ENCODE measurements at places on chromosomes 4 and X.

GRCh38 chr4:35772291-35772690 lies 472.0 kb downstream of the ARAP2 start:
- DNase-seq, result no peak

DNA sequence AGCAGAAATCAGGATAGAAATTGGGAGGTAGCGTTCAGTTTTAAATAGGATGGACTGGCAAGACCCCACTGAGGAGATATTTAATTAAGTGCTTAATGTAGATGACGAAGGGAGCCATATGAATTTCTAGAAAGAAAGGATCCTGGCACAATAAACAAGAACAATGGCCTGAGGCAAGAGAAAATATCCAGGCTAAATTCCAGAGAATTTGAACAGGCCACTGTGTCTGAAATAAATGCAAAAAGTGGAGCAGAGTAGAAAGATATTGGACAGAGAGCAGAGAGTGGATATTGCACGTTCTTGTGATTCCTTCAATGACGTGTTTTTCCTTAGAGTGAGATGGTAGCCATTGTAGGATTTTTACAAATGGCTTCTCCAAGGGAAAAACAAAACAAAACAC lies 1504.8 kb downstream of the C4orf33 start:
- no peak for DNase-seq

- DNase-seq, result no peak
Observed at GRCh38 chr4:44422912-44423311, 25.7 kb downstream of the KCTD8 start.

- DNase-seq, result no peak
Observed at GRCh38 chr4:188190461-188190860, 51.2 kb downstream of the TRIML1 start.

DNA sequence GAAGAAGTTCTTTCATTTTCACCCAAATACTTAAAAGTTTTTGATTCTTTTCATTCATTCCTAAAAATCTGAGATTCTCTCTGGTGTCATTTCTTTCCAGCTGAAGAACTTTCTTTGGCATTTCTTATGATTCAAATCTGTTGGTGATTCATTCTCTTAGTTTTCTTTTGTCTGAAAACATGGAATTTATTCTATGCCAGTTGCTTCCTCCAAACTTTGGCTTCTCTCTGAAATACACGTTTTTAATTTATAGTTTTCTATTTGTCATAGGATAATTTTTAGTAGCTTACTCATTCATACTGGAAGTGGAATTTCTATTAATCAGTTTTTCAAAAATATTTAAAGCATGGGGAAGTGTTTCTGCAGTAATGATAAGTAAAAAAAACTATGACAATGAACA lies 1012.0 kb downstream of the RPA4 start:
- DNase-seq, result no peak

- DNase-seq, result no peak
Observed at GRCh38 chr4:63901304-63901703, 507.9 kb downstream of the TECRL start.

DNA sequence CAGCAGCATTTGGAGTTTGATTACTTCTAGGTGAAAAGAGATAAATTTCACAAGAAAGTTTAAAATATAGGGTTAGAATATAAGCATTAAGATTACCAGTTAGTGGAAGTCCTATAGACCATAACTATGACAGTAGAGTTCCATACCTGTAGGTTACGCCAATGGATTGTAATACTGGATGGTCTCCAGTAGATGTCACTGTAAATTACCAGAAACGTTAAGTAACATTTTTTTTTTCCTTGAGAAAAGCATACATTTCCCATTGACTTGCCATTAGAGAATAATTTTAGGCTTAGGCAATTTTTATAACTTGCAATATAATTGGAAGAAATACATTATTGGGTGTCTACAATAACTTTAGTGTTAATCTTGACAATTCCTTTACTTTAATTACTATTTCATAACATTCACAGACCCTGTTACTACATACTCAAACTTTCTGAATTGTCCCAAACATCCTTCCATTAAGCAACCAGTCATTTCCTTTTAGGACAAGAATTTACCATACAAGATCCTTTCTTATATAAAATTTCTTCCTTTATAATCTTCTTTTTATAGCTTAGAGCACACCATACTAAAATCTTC lies 304.1 kb upstream of the TECRL start:
- peak; percentile 5 for DNase-seq

- no peak for DNase-seq
Observed at GRCh38 chrX:100731441-100732281, at the start of gene SYTL4. Gene SYTL4, minus strand, starts transcription at chrX:100732121. Its CDS starts 30,084 bp downstream, at chrX:100702037.

GRCh38 chrX:148540671-148541583 lies 40.5 kb downstream of the AFF2 start:
- DNase-seq, result no peak

GRCh38 chr4:55071951-55072350 lies 53.4 kb downstream of the KDR start:
- no peak for DNase-seq

DNA sequence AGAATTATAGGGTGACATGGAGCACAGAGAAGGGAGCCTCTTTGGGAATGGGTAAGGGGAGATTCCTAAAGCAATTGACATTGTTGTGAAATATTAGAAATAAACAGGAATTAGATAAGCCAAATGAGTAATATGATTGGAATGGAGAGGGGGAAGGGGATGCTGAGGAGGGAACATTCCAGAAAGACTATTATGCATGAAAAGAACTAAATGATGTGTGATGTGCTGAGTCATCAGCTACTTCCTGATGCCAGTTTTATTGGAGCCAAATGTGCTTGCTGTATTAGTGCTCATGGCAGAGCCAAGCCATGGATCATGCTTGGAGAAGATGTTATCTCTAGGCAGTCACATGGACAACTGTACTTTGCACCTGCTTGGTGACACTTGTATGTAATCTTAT lies 189.0 kb upstream of the HCCS start:
- peak; percentile 65 for DNase-seq

DNA sequence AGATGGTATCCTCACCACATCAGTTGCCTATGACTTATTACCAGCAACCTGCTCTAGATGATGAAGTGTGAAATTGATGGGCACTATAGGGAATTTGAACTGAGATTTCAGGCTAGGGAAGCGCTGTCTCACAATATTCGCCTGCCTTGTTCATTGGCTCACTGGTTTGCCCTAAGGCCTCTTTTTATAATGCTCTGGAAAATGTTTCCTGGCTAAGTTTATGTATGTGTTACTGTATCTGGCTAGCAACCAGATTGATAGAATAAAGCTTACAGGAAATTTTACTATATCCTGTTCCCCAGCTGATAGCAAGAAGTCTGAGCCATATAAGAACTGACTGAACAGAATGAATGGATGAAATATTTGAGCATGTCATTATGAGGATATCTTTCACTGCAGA lies 71.6 kb downstream of the GSTCD start:
- DNase-seq, result no peak

DNA sequence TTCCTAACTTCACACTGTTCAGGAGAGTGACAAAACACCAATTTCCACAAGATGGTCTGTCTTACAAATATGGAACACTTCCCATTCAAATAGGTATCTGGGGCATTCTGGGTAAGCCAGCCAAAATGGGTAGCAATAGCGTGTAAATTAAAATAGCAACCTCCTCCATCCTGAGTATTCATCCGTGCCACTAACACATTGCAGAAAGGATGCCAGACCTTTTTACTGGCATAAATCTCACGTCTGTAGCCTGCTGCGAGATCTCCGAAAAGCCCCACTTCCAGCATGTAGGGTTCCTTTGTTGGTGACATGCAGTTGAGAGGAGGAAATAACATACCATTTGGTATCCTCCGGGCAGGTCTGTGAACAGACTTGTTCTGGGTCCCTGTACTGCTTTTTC lies 52.7 kb upstream of the RAI2 start:
- no peak for DNase-seq

GRCh38 chrX:48688531-48689150 lies 5.0 kb downstream of the WAS start:
- no peak for DNase-seq

DNA sequence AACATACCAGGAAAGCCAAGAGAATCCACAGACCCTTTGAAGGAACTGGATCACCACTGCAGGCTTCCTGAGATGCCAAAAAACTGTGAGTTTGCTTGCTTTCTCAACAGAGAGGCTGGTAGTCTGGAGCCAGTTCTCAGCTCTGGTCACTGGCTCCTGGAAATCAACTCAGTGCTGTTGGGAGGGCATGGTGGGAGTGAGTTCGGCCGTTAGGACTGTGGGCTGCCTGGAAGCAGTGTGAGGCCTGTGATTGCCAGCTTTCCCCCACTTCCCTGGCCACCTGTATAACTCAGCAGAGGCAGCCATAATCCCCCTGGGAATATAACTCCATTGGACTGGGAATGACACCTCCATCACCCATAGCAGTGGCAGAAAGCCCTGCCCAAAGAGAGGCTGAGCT lies 122.0 kb upstream of the FSTL5 start:
- DNase-seq, result no peak

DNA sequence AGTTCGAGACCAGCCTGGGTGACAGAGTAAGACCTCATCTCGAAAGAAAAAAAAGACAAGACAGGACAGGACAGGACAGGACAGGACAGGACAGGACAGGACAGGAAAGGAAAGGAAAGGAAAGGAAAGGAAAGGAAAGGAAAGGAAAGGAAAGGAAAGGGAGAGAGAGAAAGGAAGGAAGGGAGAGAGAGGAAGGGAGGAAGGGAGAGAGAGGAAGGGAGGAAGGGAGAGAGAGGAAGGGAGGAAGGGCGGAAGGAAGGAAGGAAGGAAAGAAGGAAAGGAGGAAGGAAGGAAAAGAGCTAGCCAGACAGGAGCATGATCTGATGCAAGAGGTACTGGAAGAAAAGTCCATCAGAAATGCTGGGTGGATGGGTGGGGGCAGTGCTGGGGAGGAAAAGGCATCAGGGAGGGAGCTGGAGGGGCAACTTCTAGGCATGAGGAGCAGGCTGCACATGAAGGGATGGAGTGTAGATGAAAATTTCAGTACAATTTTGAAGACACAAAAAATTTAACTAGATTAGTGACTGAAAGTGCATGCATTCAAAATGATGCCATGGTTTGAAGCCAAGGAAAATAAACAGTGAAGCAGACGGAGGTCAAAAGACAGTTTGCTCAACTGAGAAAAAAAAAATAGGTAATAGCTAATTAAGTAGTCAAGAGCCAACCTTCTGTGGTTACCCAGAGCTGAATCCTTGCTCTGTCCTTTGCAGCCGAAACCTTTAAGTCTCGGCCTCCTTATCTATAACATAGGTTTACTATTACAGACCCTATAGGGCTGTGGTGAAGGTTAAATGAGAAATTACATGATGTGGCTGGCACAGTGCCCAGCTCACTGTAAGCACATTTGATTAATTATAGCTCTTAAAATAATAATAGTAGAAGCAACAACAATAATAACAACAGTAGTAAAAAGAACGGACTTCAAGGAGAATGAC lies 59.9 kb downstream of the ZNF827 start:
- no peak for DNase-seq

DNA sequence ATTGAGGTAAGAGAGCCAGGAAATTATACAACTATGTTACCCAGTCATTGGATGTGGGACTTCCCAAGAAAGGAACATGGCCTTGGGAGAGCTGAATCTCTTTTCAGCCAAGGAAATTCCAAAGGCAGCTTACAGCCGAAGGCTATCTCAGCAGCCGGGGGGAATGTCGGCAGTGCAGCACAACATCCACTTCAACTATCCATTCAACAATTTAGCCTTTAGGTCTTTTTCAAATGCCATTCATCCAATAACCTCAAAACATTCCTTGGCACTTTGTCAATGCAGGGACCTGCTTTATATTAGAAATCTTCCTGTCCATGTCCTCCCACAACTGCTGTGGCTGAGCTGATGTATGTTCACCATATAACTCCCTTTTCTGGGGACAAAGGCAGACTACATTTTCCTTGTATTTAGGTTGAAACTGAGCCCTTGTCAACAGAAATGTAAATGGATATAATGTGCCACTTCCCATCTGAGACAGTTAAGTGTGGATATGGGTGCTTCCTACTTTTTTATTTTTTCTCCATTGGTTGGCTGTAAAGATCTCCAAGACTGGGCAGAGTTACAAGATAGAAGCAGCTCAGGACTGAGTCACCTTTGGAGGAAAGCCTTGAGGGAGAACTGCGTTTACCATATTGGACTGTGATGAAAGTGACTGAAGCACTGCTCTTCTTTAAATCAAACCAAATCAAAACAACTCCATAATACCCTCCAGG lies 94.8 kb downstream of the GPRIN3 start:
- DNase-seq, result no peak

GRCh38 chrX:17497193-17497592 lies 122.2 kb downstream of the NHS start:
- DNase-seq, result no peak

DNA sequence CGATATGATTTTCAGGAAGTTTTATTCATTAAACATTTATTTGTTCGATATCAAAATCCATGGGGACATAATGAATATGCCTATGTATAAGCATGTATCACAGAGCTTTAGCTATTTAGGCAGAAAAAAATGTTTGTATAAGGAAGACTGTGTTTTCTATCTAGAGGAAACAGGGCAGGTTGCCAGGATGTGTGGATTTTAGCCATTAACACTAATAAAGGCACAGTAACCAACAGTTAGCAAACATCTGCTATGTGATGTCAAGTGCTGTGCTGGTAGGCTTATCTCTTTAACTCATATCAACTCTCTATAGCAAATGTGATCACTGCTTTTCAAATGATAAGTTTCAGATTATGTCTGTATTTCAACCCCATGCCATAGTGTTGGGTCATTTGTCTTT lies 708.9 kb upstream of the HS3ST1 start:
- DNase-seq, result no peak

DNA sequence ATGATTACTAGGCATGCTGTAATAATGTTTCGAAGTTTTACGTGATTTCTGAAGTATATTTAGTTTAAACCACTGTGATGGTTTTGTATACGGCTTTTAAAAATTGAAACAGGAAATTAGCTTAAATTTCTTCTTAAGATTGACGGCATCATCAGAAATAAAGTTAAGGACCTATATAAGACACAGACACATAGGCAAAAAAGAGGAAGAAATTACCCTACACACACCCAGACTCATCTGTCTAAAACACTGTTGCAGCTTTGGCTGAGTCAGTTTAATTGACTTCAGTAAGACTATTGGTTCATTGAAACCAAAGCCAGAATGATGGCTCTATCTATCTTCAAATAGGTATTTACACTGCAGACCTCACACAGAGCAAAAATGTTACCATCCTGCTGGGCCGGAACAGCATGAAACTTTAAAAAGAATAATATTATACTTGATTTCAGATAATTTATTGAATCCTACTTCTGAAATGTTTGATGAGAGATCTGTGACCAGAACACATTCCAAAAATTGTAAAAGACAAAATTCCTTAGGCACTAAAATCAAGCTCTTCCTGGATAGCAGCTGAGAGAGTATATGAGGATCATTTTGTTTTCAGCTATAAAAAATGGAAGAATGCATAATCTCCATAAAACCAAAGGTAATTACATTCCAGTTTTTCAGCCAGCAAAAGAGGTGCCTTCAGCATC lies 4.5 kb downstream of the HHIP start:
- DNase-seq, result no peak

GRCh38 chr4:84451546-84451945 lies 47.5 kb downstream of the NKX6-1 start:
- no peak for DNase-seq

Data from retinal pigment epithelial cell (primary cell).